ENCODE measurements at places on chromosomes 1 and 21.

DNA sequence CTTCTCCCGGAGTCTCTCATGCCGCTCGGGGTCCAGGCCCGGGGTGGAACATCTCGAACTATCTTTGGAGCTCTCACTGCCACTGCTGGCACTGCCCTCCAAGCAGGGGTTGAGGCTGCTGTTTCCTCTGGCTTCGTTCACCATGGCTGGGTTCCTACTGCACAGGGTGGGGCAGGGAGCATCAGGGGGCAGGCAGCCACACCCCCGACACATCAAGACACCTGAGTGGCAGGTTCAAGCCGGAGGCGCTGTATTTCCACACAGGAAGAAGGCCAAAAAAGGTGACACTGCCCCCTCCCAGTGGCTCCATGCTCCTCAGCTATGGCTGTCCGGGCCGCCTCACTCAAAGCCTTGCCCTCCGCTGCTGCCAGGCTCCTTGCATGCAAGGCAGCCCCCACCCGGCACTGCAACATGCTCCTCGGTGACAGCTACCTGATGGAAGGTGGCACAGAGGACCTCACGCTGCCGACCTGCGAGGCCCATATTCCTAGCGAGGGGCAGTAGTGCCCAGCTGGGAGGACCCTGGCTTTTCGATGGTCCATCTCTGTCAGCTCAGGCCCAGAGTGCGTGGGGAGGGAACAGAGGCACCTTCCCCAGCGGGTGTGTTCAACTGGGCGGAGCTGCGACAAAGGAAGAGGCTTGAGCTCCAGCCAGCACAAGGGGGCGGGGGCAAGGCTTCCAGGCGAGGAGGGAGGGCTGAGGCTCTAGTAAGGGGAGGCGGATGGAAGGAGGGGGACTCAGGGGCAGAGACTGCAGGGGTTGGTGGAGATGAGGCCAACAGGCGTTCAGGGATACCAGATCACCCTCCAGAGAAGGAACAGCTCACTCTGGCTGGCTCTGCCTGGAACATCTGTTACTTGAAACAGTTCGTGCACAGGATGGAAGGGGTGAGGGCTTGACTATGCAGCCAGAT lies 2.5 kb downstream of the MTHFR start:
- peak; percentile 82 for DNase-seq

DNA sequence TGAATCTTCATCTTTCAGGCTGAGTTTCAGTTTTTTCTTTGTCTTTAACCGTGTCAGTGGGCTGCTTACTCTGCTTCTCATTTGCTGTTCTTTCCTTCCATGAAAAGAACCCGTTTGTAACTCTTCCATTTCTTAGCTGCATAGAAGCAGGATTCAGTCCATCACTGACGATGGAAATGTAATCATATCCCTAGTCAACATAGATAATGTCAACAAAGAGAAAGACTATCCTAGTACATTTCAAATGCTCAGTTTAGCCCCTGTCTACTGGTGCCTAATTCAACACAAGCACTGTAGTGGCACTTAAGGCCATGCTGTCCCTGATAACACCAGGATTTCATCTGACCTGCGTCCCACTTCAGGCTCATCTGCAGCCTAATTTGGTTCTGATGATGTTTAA lies 376 bp downstream of the GBP1 start:
- no peak for DNase-seq

- no peak for DNase-seq
Observed at GRCh38 chr1:33846861-33847260, 17.0 kb upstream of the HMGB4 start.

DNA sequence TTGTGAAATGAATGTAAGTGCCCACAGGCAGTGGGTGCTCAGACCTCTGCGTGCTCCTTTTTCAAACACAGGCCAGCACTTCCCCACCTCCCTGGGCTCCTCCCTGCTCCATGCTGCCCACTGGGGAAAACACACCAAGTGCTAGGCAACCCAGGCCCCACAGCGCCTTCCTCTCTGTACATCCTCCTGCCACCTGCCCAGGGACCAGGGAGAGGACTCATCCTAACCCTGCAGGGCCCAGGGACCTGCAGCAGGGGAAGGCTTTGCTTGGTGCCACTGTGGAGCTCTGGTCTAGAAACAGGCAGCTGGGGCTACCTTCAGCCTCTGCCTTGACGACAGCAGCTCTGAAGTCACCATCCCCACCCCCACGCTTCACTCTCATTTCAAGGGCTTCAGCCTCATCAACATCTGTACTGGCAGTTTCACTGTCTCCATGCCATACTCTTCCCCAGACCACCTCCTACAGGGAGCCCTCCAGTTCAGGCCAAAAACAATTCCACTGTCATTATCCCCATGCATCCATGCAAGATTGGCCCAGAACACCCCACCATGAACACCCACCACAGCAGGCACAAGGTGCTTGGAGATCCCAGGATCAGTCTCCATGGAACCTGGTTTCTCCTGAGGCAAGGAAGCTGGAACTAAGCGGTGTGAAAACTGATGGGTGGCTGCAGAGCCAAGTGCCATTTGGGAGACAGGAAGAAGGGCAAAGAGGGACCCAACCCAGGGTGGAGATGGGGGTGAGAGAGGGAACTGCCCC lies 1.1 kb downstream of the IGSF8 start:
- DNase-seq = no peak

DNA sequence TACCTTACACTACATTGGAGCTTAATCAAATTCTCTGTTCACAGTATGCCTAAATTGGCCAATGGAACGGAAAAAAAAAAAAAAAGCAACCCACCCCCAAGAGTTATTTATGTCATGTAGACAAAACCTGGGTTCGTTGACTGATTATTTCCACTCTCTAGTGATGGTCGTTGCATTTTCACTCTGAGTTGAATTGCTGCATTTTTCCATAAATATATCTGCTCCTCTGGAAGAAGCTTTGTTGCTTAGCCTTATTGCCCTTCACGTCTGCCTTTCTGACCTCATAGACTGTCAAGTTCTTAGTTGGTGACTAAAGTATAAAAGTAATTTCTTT lies 90.2 kb upstream of the RUNX1 start:
- no peak for DNase-seq

Measured in fibroblast of skin of left biceps (primary cell).